ENCODE measurements at places on chromosomes 16 and 17.

GRCh38 chr17:5330981-5331380, 48.9 kb downstream of the RABEP1 start:
- no peak for DNase-seq

- DNase-seq, result no peak
These were observed 19.9 kb downstream of the GINS2 start for GRCh38 chr16:85668676-85669424.

DNA sequence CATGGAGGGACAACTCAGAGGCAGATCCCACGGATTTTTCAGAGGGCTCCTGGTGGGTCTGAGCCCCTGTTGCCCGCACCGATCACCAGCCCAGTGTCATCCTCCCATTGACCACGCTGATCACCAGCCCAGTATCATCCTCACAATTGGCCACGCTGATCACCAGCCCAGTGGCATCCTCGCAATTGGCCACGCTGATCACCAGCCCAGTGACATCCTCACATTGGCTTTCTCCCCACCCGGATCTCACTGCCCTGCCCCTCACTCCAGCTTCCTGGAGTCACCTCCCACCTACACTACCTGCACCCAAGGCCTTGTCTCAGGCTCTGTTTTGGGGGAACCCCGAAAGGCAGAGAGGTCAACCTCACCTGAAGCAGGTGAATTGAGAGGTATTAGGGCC, 358.2 kb upstream of the TNRC6C start:
- no peak for DNase-seq

GRCh38 chr17:72927146-72927545, 165.3 kb downstream of the SLC39A11 start:
- DNase-seq, result no peak

- no peak for DNase-seq
These were observed 5.3 kb upstream of the NOD2 start for GRCh38 chr16:50688083-50688482.

- no peak for DNase-seq
These were observed 3.6 kb upstream of the TBX2 start for GRCh38 chr17:61395983-61396585.

GRCh38 chr16:24358117-24358516, 102.0 kb downstream of the CACNG3 start:
- DNase-seq, result no peak

DNA sequence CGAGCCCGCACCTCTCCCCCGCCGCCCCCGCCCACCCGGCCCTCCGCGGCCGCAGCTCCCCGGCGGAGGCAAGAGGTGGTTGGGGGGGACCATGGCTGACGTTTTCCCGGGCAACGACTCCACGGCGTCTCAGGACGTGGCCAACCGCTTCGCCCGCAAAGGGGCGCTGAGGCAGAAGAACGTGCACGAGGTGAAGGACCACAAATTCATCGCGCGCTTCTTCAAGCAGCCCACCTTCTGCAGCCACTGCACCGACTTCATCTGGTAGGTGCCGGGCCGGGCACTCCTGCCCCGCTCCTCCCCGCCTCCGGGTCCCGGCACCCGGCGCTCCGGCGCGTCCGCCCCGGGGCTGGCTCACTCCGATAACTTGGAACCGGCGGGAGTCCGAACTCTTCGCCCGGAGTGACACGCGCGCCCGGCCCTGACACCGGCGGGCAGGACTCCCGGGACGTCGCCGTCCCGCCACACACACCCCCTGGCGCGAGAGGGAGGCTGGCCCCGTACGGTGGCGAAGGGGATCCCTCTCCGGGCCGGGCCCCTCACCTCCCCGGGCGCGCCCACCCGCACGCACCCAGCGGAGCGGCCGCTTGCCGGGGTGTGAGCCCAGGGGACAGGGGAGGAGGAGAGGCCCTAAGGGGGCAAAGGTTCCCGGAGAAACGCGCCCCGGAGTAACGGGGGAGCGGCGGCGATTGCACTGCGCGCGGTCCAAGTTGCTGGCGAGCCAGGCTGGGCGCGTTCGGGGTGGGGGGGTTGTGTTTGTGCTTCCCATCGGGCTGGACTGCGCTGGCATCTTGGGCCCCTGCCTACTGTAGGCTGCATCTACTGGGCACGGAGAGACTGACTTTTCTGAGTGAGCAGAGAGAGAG, 581 bp downstream of the PRKCA start:
- peak; percentile 75 for DNase-seq

Data from left colon (tissue), 2 donors.